Renal cortical epithelial cell (primary cell): ENCODE measurements at places on chromosomes 4 and X. TPM values are rescaled to one million over a fixed set of nuclear protein-coding genes. Genes with fewer than 3 reads are reported as not detected.

The IQCM gene
- total RNA-seq: 0.52 TPM in 1 of 2 replicates, not detected in the other

The STBD1 gene
- total RNA-seq: 10.6 and 11.6 TPM in 2 replicates

The KLF8 gene
- total RNA-seq: 2.1 and 9.5 TPM in 2 replicates

DNA sequence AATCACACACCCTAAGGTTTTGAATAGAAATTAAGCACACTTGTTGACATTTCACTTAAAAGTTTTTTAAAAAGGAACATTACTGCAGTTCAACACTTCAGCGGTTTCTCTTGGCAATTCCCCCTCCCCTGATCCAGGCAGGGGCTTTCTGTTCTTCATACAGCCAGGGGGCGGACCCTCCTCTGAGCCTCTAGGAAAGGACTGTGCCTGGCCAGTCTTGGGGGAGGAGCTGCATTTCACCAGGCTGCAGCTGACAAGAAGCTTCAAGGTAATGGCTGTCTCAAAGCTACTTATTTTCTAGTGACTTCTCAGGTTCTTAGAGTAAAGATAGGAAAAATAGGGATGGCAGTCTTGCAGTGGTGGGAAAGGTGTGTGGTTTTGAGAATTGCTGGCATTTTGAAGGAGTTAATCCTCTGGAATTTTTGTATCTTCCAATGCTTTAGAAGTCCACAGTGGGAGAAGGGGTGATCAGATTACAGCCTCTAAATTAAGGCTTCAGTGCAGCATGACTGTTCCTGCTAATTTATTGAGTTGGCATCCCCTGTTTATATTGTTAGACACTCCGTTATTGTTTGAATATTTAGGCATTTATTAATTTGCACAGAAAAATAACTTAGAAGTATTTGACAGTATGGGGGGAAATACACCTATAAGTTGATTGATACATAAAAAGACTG is 33.5 kb downstream of the PWWP3B start:
- DNase-seq: no peak

DNA sequence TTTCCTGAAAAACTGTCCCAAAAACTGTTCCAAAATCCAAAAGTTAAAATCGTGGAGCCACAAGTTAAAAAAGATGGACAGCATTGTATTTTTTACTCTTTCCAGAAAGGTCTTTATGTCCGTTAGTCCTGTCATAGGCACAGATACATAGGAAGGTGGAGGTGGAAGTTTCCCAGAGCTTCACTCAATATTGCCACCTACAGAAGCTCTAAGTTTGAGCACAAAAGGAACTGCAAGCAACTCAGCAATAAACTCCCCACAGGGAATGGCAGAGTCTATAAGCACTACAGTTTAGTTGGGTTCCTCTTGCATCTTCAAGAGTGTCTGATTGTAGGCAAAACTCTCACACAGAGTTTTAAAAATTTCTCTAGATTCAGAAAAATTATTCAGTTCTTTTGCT is 22.0 kb upstream of the UGT2B4 start:
- DNase-seq: peak; percentile 18

DNA sequence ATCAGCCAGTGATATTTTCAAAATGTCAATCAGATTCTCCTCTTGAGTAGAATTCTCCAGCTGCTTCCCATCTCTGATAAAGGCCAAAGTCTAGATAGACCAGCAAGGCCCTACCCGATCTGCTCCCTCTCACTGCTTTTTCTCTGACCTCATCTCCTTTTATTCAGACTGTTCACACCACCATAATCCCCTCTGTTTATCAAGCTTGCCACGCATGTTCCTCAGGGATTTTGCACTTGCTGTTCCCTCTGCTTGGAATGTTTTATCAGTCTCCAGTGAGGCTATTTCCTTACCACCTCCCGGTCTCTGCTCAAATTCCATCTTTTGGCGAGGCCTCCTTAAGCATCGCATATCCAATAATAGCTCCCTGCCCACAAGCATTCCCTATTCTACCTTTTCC is 20.1 kb downstream of the NOCT start:
- no peak for DNase-seq

- no peak for DNase-seq
Observed at GRCh38 chrX:10542586-10542985, 77.8 kb downstream of the MID1 start.

DNA sequence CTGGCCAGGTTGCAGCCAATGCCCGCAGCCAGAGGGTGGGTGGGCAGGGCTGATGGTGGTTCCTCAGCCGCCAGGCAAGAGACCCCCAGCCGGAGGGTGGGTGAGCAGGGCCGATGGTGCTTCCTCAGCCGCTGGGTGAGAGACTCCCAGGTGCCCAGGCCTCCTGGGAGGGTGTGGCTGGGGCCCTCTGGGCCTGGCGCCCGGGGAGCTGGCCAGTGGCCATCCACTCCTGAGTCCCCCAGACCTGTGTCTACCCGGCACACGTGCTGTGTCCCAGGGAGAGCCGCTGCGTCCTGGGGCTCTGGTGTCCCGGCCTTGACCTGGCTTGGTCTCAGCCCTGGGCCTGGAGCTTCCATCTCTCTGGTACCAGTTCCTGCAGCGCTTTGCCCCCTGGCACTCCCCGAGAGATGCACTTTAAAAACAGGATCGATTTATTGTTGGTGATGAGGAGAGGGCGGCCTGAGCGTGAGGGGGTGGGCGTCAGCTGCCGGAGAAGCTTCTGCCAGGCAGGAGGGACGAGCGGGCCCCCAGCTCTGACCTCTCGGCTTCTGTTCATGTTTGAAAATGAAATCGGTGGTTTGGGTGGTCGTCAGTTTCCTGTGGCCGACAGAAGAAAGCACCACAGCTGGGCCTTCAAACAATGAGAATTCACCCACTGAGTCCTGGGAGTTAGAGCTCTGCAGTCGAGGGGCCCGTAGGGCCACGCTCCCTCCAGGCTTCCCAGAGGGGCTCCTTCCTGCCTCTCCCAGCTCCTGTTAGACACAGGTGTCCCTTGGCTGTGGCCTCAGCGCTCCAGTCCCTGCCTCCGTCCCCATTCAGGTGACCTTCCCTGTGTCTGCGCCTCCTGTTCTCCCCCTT is 6.5 kb downstream of the DOK7 start:
- no peak for DNase-seq

DNA sequence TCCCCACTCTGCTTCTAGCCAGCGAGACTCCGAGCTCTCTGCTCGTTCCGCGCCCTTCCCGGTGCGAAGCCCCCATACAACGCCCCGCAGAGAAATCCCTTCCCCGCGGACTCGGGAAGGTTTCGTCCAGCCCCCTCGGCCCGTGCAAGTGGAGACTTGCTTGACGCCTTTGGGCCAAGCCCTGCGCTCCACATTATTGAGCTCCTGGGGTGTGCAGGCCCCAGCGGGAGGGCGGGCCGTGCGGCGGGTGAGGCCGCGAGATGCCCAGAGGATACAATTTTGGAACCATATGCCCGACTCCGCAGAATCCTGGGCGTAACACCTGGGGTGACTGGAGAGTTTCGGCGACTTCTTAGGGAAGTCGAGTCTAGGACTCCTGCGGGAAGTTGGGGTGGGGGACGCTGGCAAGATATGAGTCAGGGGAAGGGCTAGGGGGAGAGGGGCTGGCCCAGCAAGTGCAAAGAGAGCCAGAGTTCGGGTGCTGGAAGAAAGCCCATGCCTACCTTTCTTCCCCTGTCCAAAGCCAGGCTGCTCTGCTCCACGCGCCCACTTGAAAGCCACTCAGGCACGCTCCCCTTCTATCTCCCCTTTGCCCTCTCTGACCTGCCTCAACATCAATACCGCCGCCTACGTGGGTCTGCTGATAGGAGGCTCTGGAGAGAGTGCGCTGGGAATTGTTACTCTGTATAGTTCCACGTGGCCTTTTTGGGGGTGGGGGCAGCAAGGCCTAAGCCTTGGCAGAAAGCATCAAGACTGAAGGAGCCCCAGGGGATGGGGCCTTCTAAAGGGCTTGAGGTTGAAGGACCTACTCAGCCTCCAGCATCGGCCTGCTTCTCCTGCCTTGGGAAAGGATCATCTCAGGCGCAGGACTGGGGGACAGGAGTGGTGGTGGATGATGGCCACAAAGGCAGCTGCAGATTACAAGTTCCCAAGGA is 1.2 kb upstream of the ELF4 start:
- DNase-seq: no peak

- DNase-seq: peak; percentile 88
Observed at GRCh38 chr4:184899261-184900134, 73.7 kb upstream of the ACSL1 start.

DNA sequence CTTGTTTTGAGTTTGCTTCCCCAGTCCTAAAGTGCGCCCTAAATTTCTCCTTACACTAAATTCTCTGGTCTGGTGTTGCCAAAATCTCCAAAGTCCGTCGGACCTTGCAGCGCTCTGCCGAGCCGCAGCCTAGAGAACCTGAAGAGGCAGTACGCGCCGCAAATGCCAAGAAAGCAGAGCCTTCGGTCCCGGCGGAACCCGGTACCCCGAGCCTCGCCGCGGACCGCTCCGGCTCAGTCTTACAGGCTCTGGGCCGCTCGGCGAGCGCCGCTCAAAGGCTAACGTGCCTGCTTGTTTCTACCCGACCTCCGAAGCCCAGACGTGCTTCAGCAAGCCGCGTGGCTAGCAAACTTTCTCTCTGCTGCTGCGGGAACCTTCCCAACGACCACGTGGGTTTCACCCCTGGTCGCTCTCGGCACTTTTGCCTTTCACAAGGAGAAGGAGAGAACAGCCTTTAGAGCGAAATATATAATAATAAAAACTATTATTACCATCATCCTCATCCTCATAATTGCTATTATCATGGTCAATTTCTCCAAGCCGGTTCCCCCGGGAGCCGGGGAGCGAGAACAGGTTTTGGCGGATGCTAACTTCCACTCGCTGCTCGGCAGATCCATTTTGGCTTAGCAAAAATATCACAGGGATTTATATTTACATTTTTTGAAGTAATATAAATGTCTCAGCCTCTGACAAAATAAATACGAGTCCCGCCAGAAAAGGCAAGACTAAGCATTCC is 2.2 kb upstream of the HTR2C start:
- no peak for DNase-seq

DNA sequence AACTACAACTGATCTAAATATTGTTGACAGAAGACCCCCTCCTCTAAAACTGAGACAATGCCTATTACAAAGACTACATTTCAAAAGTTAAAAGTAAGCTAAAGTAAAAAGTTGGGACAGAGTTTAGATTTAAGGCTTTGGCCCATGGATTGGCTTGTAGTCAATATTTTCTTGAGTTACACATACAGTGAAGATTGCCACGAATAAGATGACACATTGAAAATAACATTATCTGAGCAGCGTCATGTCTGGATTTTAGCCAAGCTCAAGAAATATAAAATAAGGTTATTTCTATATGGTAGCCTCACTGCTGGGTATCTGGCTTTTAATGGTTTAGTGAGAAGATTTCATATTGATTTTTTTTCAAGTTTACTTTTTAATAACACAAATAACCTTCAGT is 266.2 kb upstream of the LDB2 start:
- no peak for DNase-seq
